ENCODE measurements at places on chromosomes 3 and 15.

- H3K36me3 ChIP-seq, result no peaks in the 10 kb centered on the region
- DNase-seq, result no peak
- no peak overlapping the region for H3K4me3 ChIP-seq
- H3K27me3 ChIP-seq, result peaks cover 7% of the 10 kb centered on the region
Observed at GRCh38 chr3:151395806-151396205, 11.3 kb upstream of the P2RY12 start.

DNA sequence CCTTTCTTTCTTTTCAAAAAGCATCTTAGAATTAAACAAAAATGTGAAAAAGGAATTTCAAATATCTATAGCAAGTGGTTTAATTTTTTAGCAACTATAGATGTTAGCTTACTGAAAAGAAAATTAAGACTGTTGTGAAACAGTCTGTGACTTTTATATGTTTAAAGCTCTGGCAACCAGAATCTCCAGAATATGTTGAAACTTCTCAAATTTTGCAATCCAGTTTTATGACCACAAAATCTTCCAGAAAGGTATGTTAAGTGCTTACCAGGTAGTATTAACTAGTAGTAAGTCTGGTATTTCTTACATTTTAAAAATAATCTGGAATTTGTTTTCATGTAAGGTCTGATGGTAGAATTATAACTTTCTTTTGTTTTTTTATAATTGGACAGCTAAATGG is 235.0 kb downstream of the SLC9A9 start:
- no peaks in the 10 kb centered on the region for H3K4me1 ChIP-seq
- peaks cover 2% of the 10 kb centered on the region for H3K27me3 ChIP-seq

DNA sequence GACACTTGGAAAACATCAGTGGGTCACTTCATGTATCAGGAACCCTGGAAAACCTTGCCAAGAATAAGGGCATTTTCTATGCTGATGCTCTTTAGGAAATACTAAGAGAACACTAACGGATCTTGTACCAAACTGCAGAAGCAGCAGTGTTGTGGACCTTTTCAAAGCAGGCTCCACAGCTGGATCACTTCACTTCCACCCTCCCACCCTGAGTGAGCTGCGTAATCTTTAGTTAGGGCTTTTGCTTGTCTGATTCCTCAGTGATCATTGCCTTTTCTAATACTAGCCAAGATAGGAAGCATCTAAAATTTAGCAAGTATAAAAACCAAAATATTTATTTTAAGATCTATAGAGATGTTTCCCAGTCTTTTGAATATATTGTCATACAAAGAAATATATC is 229.0 kb downstream of the EPHA6 start:
- no peaks in the 10 kb centered on the region for H3K27me3 ChIP-seq
- DNase-seq, result no peak
- H3K4me1 ChIP-seq, result no peaks in the 10 kb centered on the region
- no peaks in the 10 kb centered on the region for H3K36me3 ChIP-seq

- H3K27me3 ChIP-seq, result no peaks in the 10 kb centered on the region
- H3K27ac ChIP-seq, result peak overlapping the region; percentile 70
- peaks cover 27% of the 10 kb centered on the region for H3K4me1 ChIP-seq
- H3K36me3 ChIP-seq, result peaks cover 5% of the 10 kb centered on the region
- DNase-seq, result no peak
Observed at GRCh38 chr3:97981886-97982285, 9.7 kb upstream of the RIOX2 start.

- H3K4me1 ChIP-seq, result peaks cover 1% of the 10 kb centered on the region
- no peaks in the 10 kb centered on the region for H3K36me3 ChIP-seq
- no peak overlapping the region for H3K4me3 ChIP-seq
- no peaks in the 10 kb centered on the region for H3K27me3 ChIP-seq
- H3K27ac ChIP-seq, result no peak overlapping the region
Observed at GRCh38 chr3:123508178-123508577, 59.3 kb upstream of the ADCY5 start.

- H3K27me3 ChIP-seq, result peaks cover 11% of the 10 kb centered on the region
- DNase-seq, result no peak
- H3K4me1 ChIP-seq, result peaks cover 7% of the 10 kb centered on the region
- H3K36me3 ChIP-seq, result no peaks in the 10 kb centered on the region
Observed at GRCh38 chr15:56758770-56759449, 25.6 kb upstream of the ZNF280D start.

DNA sequence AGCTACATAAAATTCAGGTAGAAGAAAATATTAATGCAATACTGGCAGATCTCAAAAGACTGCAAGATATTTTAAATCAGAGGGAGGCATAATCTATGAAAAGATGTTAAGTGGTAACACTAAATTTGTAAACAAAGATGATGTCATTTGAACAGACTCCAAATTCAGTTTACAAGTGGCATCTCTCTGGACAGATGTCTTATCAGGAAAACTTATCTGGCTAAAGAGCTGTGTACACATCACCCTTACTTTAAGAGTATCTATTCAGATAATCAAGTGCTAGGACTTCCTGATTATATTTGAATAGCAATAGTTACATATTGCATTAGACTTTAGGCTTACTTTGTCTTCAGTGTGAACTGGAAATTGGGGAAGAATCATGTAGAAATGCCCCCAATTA is 231.5 kb downstream of the WDR72 start:
- no peak overlapping the region for H3K27ac ChIP-seq
- H3K4me3 ChIP-seq, result no peak overlapping the region
- no peaks in the 10 kb centered on the region for H3K27me3 ChIP-seq
- H3K4me1 ChIP-seq, result no peaks in the 10 kb centered on the region
- DNase-seq, result no peak

DNA sequence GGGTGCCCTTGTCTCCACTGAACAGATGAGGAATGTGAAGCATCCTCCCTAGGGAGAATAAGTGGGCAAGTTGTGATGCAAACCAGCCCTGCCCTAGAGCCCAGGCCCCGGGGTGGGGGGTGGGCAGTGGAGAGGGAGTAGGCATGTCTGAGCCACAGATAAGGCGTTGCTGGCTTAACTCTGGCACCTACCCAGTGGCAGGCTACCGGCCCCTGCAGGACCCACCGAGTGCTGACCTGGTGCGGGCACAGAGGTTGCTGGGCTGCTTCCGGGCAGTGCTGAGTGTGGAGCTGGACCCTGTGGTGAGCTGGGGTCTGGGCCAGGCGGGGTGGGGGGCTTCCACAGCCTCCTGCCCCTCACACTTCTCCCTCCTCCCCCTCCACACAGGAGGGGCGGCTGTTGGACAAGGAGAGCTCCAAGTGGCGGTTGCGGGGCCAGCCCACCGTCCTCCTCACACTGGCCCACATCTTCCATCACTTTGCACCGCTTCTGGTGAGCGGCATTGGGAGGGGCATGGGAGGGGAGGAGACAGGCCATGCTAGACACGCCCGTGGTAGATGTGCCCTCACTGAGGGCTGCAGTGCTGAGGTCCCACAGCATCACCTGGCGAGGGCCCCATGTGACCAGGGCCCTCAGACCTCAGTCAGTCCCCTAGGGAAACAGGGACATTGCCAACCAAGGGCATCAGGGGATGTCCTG is 10.1 kb downstream of the RNF123 start:
- H3K4me1 ChIP-seq, result no peaks in the 10 kb centered on the region
- H3K27ac ChIP-seq, result no peak overlapping the region
- no peak for DNase-seq
- peaks cover 8% of the 10 kb centered on the region for H3K36me3 ChIP-seq

- peaks cover 2% of the 10 kb centered on the region for H3K4me1 ChIP-seq
- H3K27ac ChIP-seq, result no peak overlapping the region
- DNase-seq, result no peak
- H3K4me3 ChIP-seq, result no peak overlapping the region
- H3K36me3 ChIP-seq, result no peaks in the 10 kb centered on the region
Observed at GRCh38 chr3:132380920-132381319, 36.4 kb upstream of the DNAJC13 start.

Data from activated T-helper 2 cell treated with anti-CD3 and anti-CD28 coated beads, Interferon-gamma antibody, Interleukin-2, Interleukin-4, amounts not matched to agents 10 μg/mL and 5 μg/mL and 100 μg/mL, durations not matched to agents 14 hours and 24 hours and 36 hours (primary cell).